ENCODE measurements at places on chromosomes 6 and 20.

DNA sequence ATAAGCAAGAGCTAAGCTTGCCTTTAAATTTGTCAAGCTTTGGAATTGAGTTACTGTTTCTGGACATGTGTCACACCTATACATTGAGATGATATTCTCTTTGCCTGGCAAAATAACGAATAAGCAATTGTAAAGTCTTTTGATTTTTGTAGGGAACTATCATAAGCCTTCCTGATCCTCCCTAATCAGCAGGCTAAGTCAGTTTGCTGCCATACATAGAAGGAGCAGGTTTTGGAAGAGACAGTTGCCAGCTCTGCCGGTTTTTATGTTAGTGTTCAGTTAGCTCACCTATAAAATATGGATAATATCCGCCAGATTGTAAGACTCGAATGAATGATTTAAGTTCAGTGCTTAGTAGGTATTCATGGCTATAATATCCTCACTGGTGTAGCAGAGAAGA is 34.4 kb upstream of the BCAS1 start:
- DNase-seq: no peak

GRCh38 chr6:129696843-129697242 is 13.1 kb downstream of the ARHGAP18 start:
- DNase-seq: no peak

DNA sequence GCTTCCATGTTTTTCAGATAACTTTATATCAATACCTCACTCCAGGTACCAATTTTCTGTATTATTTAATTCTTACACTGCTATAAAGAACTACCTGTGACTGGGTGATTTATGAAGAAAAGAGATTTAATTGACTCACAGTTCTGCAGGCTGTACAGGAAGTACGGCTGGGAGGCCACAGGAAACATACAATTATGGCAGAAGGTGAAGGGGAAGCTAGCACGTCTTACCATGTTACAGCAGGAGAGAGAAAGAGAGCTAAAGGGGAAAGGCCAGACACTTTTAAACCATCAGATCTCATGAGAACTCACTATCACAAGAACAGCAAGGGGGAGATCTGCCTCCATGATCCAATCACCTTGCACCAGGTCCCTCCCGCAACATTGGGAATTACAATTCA is 119.1 kb upstream of the BMP5 start:
- no peak for DNase-seq

- DNase-seq: no peak
Measured at GRCh38 chr6:109706513-109706912, 15.4 kb downstream of the FIG4 start.

GRCh38 chr20:588932-589672 is 21.0 kb downstream of the TCF15 start:
- DNase-seq: no peak

DNA sequence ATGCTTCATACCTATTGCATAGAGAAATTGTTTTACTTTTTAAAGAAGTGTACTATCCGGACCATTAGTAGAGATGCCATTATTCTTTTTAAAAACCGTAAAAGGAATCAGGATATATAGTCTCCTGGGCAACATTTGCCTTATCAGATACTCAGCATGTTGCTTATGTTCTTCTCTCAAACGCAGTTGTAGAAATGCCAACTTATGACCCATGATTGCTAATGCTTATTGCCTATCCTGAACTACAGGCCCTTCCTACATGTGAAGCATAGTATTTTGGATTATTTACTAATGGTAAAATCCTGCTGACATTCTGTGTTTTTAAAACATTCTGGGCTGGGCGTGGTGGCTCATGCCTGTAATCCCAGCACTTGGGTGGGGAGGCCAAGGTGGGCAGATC is 99.5 kb downstream of the FOXO3 start:
- DNase-seq: no peak

- DNase-seq: no peak
Measured at GRCh38 chr6:89289710-89290109, 25.4 kb downstream of the GABRR2 start.

GRCh38 chr6:96909811-96910210 is 12.1 kb upstream of the NDUFAF4 start:
- no peak for DNase-seq

- DNase-seq: no peak
Measured at GRCh38 chr20:1567392-1568162, 10.1 kb upstream of the SIRPD start.

- no peak for DNase-seq
Measured at GRCh38 chr6:78947529-78947928, 80.2 kb downstream of the IRAK1BP1 start.

DNA sequence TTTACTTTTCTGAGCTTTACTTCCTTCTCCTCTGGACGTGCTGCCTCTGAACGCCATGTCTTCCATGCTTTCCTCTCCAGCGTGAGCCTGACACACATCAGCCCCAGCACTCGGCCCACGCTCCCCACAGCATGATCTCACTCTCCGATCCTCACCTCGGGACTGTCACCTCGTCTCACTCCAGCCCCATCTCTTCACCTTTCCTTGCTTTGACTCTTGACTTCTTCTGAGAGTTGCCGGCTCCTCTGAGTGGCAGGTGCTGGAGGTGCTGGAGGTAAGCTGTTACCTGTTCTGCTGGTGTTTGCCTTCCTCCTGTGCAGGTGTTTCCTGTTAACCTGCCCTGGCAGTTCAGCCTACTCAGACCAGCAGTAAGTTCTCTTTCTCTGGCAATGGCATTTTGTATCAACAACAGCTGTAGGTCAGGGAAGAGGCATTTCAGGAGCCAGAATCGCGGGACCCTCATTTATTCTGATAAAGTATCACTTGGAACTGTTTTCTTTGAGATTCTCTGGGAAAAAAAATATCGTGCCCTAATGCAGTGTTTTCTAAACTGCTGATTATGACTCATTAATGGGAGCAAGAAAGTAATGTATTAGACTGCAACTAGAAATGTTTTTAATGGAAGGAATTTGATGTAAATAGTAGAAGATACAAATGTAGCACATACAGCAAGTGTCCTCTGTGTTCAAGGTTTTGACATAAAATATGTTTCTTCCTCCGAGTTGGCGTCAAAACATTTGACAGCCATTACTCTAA is 106.5 kb downstream of the ARID1B start:
- no peak for DNase-seq

All from chondrocyte (in vitro differentiated cells).